ENCODE measurements at places on chromosomes 1 and 21.

GRCh38 chr1:20712215-20712577 lies 5.6 kb downstream of the KIF17 start:
- DNase-seq = no peak

DNA sequence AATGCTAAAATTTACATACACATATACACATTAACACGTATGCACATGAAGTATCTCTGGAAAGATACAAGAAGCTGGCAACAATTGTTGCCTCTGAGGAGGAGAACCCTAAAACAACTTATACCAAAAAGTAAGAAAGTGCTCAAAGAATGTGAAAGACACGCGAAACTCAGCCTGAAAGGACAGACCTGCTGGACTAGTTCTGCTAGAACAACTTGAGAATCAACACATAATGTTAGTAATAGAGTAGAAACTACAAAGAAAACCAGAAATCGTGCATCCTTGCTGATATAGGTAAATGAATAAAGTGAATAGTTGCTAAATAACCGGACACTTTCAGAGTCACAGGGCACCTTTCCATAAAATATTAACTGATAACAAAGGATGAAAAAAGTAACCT lies 242.5 kb downstream of the RERE start:
- DNase-seq = no peak

GRCh38 chr1:23496490-23497181 lies 12.7 kb upstream of the ASAP3 start:
- DNase-seq = no peak

- DNase-seq = no peak
Measured at GRCh38 chr1:240151136-240151735, 59.6 kb downstream of the FMN2 start.

Data from stimulated activated CD8-positive, alpha-beta memory T cell treated with anti-CD3 and anti-CD28 coated beads, Interleukin-4, amount 100 ng/mL, for 48 hours (primary cell).